ENCODE measurements at places on chromosomes 3 and 15.

- no peak for DNase-seq
Observed at GRCh38 chr3:157077565-157077991, 82.4 kb downstream of the CCNL1 start.

DNA sequence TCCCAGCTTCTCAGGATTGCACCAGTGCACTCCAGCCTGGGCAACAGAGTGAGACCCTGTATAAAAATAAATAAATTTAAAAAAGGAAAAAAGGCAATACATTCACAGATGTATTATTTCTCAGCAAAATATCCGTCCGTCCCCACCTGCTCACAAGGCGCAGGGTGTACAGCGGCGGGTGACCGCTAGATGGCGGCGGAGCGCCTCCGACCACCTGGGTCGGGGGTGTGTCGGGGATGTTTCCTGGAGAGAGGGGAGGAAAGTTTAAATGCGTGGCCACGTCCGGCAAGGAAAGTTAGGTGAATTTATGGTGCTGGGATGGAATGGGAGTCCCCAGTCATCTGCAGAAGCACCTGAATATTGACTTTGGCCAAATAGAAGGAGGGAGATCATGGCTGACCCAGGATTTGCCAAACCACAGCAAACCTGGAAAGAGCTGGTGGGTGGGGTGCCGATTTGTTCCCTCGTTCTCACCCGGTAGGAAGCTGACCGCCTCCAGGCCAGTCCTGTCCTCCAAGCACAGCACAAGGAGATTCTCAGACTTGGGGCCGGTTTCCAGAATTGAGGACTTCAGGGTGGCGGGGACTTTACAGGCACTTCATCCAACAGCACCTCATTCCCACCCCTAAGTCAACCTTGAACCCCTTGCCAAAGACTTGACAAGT lies 88.3 kb downstream of the TMEM266 start:
- peak; percentile 71 for DNase-seq

DNA sequence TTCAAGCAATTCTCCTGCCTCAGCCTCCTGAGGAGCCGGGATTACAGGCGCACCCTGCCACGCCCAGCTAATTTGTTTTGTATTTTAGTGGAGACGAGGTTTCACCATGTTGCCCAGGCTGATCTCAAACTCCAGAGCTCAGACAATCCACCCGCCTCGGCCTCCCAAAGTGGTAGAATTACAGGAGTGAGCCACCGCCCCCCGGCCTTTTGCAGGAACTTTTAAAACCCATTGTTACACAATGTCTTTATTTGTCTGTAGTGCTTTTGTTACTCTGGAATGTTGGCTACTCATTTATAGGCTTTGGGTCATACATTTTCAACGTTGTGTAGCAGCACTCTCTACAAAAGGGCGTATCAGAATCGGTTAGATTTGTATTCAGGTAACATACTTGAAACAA lies 499.1 kb downstream of the ROBO2 start:
- DNase-seq: no peak

- DNase-seq: no peak
Observed at GRCh38 chr15:64921711-64922110, 10.0 kb downstream of the ANKDD1A start.

DNA sequence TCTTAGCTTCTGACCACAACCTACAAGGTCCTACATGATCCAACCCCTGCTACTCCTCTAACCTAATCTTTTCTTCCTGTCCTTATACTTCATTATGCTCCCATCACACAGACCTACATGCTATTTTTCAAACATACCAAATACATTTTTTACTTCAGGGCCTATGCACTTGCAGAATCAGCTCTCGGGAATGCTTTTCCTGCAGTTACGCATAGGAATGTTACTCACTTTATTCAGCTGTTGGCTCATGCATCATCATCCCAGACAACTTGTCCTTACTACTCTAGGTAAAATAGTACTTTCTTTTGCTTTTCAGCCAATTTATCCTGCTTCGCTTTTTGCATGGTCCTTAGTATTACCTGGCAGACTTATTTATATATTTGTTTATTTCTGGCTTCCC lies 105.6 kb downstream of the OXSM start:
- no peak for DNase-seq

DNA sequence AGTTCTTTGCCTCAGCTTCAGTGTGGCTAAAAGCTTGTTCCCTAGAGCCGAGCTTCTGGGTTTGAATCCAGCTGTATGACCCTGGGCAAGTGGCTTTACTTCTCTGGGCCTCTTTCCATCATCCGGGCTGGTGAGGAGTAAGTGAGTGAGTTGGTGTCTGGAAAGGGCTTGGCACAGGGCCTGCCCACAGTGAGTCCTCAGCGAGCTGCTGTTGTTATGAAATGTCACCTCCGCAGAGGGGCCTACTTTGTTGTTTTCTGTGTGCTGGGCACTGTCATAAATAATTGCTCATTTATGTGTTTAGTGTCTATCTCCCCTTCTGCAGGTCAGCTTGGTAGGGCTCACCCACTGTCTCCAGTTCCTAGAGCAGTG lies 31.7 kb downstream of the SLC6A6 start:
- no peak for DNase-seq

- DNase-seq: no peak
Observed at GRCh38 chr3:68485051-68485450, 447.3 kb downstream of the TAFA4 start.

- DNase-seq: no peak
Observed at GRCh38 chr3:42762046-42762724, 10.9 kb downstream of the CCDC13 start.

- no peak for DNase-seq
Observed at GRCh38 chr15:62883938-62884479, 158.5 kb upstream of the TPM1 start.

DNA sequence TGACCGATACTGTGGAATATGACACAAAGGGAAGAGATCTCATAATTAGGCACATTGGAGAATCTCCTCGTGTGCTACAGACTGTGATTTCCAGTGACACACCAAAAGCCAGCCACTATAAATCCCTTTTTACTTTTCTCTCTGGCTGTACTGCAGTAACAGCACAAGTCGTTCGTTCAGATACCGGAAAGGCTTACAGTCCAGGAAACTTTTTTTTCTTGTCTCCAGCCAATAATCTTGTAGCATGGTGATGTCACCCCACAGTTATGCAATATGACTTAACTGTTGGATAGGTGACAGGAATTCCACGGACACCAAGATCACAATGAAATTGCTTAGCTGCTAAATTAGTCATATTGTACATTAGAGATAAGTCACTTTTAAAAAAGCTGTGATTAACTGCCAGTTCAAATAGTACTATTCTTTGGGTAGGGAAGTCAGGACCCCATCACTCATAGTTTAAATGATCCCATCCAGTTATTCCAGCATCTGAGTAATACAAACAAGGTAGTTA lies 36.3 kb upstream of the TSC22D2 start:
- peak; percentile 89 for DNase-seq

DNA sequence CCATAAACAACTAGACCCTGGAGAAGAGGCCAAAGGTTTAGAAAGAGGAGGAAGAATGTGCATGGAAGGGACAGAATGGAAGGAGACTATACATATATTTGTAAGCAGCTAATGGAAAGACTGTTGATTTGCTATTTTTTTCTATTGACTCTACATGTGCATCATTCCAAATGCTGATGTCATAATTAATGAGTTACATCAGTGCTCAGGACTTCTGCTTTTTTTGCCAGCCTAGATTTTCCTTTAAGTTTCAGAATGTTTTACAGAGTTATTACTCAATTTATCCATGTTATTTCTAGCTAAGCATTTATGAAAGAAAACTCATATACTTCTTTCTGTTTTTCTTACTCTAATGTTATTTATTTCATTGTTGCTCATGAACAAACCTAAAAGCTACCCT lies 62.6 kb upstream of the VGLL3 start:
- no peak for DNase-seq

DNA sequence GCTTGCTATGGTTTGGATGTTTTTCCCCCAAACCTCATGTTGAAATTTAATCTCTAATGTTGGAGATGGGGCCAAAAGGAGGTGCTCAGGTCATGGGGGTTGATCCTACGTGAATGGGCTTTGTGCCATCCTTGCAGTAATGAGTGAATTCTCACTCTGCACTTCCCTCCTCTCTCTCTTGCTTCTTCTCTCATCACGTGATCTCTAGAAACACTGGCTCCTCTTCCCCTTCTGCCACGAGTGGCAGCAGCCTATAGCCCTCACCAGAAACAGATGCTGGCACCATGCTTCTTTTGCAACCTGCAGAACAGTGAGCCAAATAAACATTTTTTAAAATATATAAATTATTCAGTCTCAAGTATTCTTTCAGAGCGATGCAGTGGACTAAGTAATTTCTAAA lies 13.3 kb upstream of the PLSCR1 start:
- no peak for DNase-seq

- DNase-seq: peak; percentile 12
Observed at GRCh38 chr3:47441796-47442551, 33.8 kb downstream of the SCAP start.

DNA sequence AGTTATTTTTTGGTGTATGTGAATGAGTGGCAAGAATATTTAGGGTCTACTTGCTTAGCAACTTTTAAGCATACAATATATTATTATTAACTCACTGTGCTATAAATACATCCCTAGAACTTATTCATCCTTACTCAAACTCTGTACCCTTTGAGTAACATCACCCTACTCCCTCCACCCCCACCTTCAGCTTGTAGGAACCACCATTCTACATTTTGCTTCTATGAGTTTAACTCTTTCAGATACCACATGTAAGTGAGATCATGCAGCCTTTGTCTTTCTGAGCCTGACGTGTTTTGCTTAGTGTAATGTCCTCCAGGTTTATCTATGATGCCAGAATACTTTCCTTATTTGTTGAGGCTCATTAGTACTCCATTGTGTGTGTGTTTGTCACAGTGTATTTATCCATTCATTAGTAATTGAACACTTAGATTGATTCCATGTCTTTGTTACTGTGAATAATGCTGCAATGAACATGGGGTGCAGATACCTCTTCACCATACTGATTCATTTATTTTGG lies 526.9 kb downstream of the PYDC2 start:
- DNase-seq: no peak

DNA sequence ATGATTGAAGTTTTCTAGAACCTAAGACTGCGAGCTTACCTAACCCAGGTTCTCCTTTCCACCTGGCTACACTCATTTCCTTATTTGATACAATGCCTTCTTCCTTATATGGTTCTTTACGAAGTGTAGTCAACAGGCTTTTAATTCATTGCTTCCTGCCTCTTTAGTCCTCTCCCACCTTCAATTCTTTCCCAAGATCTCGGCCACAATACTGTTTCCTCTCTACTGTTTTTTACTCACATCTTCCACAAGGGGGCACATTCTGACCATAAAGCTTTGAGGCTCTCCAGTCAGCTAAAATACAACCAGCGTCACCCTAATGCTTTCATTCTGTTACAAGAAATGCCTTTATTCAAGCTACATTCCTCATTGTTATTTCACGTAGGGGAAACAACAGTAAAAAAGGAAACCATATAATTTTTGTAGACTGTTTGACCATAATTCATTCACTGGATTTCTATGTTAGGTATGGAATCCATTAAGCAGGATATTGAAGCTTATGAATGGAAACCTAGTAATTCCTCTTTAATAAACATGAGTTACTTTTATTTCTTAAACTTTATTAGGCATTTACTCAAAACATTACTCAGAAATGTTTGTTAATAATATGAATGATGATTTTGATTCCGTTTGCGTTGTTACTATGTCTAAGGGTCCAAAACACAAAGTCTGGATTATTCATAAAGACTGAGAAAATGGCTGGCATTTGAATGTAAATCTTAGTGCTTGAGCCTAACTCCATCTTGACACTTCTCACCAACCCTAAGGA lies 29.5 kb upstream of the VEPH1 start:
- DNase-seq: no peak

- no peak for DNase-seq
Observed at GRCh38 chr3:195666-196065, 897 bp upstream of the CHL1 start.

DNA sequence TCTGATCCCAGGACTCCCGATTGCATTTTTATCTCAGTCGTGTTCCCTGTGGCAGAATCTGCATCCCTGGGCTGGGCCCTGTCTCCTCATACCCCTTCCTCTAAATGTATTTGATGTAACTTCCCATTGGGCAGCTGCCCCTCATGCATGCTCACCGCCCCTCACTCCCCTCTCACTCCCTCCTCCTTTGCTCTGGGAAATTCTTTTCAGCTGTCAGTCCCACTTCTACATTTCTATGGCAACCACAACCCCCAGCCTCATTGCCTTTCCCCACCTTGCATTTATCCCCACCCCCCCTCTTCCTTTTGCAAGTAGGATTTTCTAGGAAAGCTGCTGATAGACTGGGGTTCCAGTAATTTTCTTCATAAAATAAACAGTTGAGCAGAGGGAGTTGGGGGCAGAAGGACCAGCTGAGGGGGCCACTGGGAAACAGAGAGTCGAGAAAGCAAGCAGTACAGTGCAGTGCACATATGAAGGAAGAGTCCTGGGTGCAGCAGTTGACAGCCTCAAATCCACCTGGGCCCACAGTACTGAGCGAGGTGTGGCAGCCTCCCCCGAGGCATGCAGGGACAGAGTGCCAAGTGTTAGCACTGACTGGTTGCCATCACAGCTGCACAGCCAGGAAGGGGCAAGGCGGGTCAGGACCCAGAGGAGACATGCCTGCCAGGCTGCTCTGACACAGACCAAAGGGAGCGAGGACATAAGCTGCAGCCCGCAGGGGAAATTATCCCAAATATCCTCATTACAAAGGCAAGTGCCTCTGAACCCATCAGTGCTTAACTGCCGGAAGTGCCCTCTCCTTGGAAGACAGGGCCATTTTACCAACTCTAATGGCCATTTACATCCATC lies 476.3 kb downstream of the EPHB1 start:
- no peak for DNase-seq

DNA sequence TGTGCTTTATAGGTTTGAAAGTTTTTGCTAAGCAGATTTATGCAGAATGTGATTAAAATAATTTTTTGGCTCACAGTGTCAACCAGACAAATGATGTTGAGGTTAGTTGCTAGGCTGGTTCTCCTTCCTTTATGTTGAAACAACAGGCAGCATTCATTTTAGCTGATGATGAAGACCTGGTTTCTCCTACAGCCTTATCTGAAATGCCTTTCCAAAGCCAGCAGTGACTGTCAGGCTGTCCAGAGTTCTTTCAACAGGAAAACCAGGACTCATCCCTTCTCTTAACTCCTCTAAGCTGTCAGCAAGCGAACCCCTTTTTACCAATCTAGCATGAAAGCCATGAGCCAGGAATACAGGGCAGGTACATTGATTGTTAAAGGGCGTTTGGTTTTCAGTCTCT lies 84.1 kb downstream of the ZNF609 start:
- DNase-seq: no peak

DNA sequence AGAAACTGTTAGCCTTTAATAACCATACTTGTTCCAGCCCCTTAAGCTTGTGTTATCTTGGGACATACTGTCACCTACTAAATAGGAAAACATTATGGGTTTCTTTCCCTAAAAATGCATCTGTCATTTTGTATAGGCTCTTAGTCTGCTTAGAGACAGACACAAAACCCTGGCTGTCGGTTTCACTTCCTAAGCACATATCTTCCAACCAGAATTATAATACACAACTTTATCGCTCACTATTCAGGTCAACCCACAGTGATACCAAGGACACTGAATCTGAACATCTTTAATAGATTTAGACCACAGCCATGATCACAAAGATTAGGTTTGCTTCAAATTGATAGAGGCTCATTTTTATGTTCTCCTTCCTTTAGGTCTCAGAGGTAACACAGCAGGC lies 111.8 kb downstream of the CFAP20DC start:
- no peak for DNase-seq

GRCh38 chr3:28845006-28845324 lies 435.9 kb upstream of the RBMS3 start:
- no peak for DNase-seq
